ENCODE measurements at places on chromosomes 2 and 18.

DNA sequence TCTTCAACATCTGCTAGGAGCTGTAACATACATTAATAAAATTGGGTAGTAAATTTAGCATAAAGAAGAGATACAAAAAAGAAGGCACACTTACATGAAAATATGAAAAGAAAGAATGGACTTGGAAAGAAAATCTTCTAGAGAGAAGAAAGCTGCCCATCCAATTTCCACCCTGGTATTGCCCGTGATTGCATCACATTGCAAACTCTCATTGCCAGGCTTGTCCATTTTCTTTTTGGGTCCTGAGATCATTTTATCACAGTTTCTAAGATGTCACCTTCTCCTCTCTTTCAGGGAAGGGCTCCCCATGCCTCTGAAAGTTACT, 321.5 kb downstream of the RND3 start:
- DNase-seq: no peak

- no peak for DNase-seq
Observed at GRCh38 chr18:63980027-63980426, 10.1 kb downstream of the SERPINB8 start.

DNA sequence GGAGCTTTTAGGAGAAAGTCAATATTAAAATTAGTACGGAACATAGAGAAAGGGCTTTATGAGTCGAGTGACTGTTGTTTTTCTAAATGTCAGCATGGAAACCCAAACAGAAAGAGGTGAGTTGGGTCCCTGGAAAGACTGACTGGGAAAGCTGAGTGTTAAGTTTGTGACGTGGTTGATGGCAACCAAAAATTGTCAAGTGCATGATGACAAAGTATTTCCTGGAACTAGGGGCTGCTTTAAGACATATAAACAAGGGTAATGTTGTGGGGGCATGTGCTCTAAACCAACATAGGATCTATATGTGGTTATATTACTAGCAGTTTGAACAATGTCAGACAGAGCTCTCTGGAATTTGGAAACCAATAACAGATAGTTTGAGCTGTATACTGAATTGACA, 50.9 kb upstream of the GPD2 start:
- DNase-seq: no peak

DNA sequence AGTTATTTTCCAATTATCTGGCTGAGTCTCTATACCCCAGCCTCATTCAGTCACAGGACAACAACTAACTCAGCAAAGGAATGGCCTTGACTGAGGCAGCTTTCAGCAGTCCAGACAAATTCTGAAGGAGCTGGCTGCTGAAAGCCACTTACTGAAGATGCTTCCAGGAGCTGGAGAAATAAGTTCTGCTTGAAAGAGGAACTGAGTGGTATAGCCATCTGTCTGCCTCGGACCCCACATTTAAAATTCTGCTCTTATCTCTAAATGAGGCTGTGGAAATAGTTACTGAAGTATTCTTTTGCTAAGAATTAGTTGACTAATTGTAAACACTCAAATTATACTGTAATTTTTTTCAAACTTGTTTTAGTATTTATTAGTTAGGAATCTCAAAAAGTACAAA, 9.1 kb upstream of the GPD2 start:
- no peak for DNase-seq

GRCh38 chr2:173290518-173290917, 64.2 kb upstream of the CDCA7 start:
- no peak for DNase-seq

- DNase-seq: no peak
Observed at GRCh38 chr18:41887100-41887499, 67.9 kb upstream of the PIK3C3 start.

- no peak for DNase-seq
Observed at GRCh38 chr2:179344970-179345369, 80.3 kb upstream of the SESTD1 start.

DNA sequence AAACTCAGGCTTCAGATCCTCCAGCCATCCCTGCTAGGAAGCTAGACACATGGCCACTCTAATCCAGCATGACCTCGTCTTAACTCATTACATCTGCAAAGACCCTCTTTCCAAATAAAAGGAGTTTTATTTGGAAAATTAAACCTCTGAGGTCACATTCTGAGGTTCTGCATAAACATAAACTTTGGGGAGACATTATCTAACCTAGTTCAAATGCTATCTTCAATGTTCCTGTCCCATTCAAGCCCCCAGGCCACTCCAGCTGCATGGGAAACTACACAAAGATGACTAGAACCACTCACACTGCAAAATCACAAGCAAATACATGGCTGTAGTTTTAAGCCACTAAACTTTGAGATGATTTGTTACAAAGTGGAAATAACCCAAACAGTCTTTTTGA, 99.0 kb upstream of the RNF152 start:
- no peak for DNase-seq

DNA sequence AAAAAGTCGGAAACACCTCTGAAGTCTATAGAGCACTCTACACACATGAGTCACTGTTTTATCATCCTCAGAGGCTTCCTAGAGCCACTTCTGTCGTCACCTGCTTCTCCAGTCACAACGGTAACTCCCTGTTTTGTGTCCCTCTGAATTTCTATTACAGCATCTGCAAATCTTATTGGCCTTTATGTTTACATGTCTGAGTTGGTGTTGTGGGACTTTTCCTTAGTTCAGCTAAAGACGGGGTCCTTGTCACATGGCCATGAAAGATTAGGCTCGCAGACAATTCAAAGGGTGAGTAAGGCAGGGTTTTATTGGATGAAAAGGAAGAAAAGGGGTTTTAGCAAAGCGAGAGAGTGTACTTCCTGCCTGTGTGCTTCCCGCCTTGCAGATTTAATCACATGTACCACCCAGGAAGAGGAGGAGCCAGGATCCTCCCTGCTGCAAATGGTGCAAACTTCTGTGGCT, 185.6 kb downstream of the LPIN1 start:
- no peak for DNase-seq

DNA sequence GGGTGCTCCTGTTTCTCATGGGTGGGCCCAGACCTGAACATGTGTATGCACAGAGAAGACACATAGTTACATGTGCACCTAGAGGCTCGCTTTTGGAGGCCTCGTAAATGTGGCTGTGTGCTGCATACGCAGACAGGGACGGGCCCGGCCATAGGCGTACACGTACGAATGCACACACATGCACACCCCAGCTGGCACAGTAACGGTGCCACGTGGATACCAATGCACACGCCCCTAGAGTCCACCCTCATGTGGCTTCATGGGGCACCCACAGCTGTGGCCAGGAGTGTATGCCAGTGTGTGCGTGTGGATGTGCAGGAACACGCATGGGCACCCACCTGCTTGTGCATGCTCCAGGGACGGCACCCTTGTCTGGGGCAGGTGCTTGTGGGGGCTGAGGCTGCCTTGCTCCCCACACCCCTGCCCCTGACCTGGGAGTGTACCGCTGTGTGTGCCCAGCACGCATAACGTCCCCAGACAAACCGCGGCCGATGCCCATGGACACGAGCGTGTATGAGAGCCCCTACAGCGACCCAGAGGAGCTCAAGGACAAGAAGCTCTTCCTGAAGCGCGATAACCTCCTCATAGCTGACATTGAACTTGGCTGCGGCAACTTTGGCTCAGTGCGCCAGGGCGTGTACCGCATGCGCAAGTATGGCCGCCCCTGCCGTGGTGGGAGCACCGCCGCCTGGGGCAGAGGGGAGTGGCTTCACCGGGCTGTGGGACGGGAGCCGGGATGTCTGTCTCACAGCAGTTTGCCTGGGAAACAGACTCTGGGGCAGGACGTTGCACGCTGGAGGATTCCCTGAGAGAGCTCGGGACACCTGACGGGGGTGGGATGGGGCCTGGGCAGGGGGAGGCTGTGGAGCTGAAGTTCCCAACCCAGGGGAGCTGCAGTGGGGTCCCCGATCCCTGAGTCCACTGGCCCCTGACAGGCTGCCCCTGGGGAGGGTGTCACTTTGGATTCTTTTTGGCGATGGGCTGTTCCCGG, 21.0 kb downstream of the ZAP70 start:
- DNase-seq: no peak

GRCh38 chr2:73963385-73964120, 21.2 kb upstream of the TET3 start:
- no peak for DNase-seq

GRCh38 chr2:137828624-137829023, 135.6 kb upstream of the HNMT start:
- no peak for DNase-seq

GRCh38 chr2:3301001-3301400, 76.6 kb downstream of the EIPR1 start:
- DNase-seq: no peak

DNA sequence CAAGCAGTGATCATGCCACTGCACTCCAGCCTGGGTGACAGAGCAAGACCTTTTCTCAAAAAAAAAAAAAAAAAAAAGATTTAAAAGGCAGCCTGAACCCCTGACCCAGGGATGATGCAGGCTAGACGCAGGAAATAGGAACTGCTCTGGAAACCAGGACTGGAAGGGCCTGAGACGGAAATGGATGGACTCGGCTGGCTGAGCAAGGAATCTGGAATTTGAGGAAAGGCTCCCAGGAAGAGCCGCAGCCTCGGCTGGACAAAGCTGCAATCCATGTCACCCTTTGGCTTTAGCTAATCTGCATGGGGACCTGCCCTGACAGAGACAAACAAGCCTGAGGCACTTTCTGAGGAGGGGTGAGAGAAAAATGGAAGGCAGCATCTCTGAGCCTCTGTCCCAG, 55.0 kb upstream of the DAPL1 start:
- DNase-seq: no peak

GRCh38 chr2:157093666-157094065, 163.8 kb upstream of the GALNT5 start:
- no peak for DNase-seq

DNA sequence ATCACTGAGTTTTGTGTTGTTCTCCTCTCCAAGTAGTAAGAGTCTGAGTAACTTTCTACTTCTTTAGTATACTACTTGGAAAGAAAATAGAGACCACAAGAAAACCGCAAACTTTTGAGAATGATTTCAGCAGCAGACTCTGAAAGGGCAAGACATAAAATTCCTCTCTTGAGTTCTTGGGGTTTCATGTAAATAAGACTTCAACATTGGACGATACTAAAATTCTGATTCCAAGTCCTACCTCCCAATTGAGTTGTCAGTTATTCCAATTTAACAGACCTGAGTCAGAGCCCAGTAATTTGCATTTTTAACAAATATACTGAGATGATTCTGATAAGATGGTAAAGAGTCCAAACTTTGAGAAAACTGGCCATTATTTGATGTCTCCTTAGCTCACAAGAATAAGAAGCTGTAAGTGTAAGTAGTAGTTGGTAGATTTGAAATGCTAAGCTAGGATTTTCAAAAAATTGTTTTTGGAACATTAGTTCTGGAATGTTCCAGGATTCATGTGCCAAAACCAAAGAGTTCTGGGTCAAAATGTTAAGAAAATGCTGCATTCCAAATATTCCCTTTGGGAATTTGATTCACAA, 261.6 kb upstream of the SPOPL start:
- DNase-seq: no peak

GRCh38 chr2:221060376-221060775, 511.7 kb downstream of the EPHA4 start:
- DNase-seq: no peak

DNA sequence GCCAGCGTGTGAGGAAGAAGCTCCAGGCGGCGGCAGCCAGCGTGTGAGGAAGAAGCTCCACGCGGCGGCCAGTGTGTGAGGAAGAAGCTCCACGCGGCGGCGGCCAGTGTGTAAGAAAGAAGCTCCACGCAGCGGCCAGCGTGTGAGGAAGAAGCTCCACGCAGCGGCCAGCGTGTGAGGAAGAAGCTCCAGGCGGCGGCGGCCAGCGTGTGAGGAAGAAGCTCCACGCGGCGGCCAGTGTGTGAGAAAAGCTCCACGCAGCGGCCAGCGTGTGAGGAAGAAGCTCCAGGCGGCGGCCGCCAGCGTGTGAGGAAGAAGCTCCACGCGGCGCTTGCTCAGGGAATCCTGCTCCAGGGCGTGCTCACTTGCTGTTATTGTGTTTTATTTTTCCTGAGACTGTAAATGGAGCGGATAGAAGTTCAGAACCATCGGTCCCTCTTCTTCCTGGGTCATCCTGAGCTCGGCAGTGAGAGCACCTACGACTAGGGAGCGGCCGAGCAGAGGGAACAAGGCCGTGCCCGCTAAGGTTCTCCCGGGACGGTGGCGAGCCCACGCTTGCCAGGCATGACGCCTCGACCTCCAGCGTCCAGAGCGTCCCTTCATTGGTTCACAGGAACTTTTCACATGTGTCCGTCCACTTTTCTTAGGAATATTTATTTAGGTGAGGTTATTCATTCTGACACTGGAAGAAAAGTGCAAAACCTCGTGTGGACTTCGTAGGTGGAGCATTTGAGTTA, 94.2 kb downstream of the TMEM18 start:
- no peak for DNase-seq

GRCh38 chr2:70371753-70372152, 69.9 kb upstream of the FAM136A start:
- DNase-seq: no peak

All from WERI-Rb-1 (cell line).